ENCODE measurements at places on chromosomes 1 and 21. TPM values are rescaled to one million over a fixed set of nuclear protein-coding genes. Genes with fewer than 3 reads are reported as not detected.

DNA sequence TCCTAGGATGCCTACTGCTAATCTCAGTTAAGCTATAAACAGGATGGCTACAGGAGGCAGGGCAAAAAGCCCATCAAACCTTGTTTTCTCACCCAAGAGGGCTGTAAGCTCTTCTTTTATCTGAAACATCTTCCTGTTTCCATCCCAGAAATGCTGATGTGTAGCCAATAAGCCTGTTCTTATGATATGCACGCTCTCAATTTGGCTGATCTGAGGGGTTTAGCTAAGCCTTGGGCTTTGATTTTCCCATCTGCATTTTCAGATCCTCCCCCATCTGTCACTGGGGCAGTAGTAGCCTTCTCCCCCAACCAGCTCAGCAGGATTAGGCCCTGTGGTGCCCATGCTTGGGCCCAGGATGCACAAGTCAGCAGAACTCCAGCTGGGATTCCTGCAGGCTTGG is 105.0 kb downstream of the BRINP2 start:
- DNase-seq: no peak

- DNase-seq: no peak
Observed at GRCh38 chr1:58089898-58090534, 456.5 kb downstream of the OMA1 start.

DNA sequence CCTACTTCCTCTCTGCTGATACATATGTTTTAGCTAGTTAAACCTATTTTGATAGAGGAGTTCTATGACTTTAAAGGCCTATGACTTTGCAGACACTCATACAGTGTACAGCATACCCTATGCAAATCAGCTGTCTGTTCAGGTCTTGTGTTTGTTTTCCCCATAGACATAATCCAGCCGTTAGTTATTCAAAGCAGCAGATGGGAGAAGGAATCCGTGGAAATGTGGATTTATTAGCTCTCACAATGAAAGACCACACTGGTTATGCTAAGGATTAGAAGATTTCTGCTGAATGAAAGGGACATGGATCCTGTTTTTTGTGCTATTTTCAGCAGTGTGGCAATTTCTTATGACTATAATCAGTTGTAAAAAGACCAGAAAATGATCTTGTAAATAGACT is 59.8 kb downstream of the MAST2 start:
- no peak for DNase-seq

GRCh38 chr1:52668711-52669110 is 29.4 kb downstream of the COA7 start:
- no peak for DNase-seq

GRCh38 chr21:44959376-44960091 is 19.7 kb downstream of the SLX9 start:
- no peak for DNase-seq

DNA sequence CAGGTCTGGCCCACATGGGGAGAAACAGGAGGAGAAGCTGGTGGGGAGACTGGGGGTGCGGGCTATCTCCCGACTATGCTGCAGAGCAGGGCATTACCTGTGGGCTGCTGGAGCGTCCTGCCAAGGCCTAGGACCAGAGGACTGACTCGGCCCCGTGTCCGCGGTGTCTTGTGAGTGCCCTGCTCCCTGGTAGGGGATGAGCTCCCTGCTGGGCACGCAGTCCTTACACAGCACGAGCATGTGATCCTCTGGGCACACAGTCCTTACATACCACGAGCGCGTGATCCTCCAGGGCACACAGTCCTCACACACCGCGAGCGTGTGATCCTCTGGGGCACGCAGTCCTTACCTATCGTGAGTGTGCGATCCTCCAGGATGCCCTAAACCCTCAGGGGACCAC is 31.8 kb upstream of the CSF3R start:
- no peak for DNase-seq

DNA sequence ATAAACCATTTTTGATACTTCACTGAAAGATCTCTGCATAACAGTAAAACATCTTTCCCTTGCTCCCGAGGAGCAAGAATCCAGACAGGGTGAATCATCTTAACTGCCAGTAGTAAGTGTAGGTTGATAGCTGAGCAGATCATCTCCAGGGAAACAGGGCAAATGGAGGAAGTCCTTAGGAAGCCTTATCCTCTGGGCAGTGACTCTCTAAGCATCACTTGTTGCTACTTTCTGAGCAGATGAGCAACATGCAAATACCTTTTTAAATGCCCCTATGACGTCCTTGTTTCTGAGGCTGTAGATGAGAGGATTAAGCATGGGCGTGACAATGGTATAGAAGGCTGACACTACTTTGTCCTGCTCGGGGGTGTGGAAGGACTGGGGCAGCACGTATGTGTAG is 8.9 kb downstream of the OR2T11 start:
- no peak for DNase-seq

- DNase-seq: peak; percentile 57
Observed at GRCh38 chr1:55375617-55376258, 160.6 kb upstream of the USP24 start.

DNA sequence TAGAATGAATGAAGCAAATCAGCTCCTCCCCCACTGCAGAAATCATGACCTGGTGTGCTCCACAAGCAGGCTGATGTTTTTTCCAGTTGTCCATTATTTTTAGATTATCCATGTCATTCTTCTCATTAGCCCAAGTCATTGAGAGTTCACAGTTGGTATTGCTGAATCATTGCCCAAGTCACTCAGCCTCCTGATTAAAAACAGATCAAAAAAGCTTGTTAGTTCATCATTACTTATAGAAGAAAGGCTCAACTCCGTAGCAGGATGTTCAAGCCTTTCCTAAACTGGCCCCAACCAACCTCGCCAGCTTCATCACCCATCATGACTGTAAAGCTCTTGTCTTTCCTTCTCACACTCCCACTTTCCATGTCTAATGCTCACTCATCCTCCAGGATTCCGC is 161.3 kb upstream of the CTTNBP2NL start:
- no peak for DNase-seq

DNA sequence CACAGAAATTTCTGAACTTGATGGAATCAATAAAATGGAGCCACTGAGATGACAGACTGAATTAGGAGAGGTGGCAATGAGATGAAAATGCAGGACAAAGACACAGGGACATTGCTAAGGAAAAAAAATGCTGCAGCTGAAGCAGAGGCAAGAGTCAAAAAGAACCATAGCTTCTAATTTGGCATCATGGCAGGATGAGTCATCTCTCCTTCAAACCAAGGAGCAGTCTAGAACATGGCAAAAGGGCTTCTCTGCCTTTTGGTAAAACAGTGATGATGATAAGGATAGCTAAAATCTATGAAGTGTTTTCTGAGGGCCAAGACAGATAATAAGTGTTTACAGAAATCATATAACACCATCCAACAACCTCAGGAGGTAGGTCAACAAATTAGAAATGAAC is 16.8 kb downstream of the SLC19A2 start:
- DNase-seq: no peak

DNA sequence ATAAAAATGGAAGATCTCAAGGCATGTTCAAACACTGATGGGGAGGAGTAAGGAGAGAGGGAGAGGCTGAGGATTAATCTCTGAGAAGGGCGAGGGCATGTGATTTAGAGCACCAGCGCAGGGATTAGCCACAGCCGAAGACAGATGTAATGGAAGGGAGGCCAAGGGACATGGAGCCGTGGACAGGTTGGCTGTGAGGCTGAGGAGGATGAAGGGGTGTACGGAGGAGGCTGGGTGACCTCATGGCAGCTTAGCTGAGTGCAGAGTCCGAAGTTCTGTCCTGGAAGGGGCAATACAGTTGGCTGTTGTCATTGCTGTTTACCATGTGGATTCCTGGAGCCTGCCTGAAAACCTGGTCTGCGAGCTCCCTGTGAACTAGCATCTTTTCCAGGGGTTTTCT is 342.8 kb downstream of the RPS6KC1 start:
- DNase-seq: no peak

DNA sequence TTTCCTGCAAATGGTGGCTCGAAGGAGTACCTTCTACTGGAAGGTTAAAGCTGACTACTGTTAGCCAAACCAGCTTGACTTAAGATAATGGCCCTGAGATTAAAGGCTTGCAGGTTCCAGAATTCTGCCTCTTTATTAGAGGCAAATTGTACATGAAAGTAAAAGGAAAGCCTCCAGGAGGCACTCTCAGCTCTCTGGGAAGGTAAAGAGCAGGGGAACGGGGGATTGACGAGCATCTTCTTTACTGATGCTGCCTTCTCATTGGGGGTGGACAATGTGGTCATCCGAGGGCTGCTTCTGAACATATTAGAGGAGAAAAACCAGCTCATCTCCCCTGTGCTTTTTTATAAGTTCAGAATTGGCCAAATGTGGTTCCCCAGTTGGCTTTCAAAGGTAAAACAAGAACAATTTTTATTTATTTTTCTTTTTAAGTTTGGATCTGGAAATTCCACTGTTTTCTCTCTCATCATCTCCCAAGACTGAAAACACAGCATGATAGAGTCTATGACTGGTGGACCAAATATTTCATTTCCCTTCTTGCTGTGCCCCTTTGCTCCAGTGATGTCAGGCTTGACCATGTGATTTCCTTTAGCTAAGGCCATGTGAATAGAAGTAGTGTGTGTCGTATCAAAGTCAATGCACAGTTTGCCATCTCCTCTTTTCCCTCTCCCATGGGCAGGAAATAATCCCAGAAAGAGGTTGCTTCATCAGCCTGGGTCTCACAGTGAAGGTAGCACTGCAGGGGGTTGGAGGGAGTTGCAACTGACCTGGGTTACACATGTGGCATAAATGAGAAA is 292.7 kb downstream of the PRDM2 start:
- no peak for DNase-seq

DNA sequence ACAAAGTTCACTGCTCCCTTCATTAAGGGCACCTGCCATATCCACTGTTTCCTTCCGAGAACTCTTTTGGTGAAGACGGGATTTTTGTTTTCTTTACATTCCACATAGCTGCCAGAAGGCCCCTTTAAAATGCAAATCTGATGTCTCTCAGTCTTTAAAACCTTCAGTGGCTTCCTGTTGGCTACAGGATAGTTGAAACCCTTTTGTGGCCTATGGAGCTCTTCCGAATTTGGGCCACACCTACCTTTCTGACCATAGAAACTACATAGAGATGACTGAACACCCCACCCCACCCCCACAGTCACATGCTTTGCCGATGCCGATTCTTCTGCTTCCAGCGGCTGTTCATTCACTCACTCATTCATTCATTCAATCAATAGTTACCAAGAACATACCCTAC is 502.6 kb downstream of the KIF26B start:
- no peak for DNase-seq

DNA sequence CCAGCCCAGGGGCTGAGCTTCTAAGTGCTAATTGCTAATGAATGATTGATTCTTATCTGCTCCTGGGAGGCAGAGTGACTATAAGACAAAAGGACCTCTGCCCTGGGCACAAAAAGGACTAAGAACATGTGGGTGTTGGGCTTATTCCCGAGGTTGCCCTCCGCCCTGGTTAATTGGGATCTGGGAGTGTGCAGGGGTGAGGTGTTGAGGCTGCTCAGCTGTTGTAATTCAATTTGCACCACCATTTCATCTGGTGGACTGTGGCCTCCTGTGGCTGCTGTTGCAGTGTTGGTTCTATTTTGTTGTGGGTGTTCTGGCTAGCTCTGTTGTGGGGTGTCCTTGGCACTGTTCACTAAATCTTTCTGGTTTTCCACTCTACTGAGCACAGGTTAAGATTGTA is 13.3 kb downstream of the KNCN start:
- DNase-seq: no peak

DNA sequence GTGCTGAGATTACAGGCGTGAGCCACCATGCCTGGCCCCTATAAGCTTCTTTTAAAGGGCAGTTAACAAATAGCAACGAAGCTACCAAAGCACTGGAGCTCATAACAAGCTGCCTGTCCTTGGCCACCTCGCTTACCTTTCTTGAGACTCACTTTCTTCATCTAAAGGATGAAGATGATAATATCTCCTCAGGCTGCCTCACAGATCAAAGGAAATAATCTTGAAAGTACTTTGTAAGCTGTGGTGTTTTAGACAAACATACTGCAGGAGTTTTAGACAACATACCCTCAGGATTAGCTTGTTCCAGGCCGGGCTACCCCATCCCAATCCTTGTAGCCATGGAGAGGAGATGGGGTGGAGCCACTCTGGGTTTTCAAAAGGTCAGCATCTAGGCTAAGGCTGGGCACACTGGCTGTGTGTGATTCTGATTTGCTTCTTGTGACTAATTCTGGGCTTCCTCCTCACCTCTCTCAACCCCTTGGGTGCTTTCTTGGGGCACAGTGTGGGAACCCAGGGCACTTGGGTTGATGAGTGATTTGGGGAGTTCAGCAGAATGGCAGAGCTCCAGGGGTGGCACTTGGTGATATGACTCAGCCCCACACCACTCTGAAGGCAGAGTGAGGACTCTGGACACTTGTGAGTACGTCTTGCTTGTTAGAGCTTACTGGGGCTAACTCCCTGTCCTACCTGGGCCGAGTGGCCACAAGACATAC is 5.2 kb downstream of the GPR25 start:
- DNase-seq: peak; percentile 58

DNA sequence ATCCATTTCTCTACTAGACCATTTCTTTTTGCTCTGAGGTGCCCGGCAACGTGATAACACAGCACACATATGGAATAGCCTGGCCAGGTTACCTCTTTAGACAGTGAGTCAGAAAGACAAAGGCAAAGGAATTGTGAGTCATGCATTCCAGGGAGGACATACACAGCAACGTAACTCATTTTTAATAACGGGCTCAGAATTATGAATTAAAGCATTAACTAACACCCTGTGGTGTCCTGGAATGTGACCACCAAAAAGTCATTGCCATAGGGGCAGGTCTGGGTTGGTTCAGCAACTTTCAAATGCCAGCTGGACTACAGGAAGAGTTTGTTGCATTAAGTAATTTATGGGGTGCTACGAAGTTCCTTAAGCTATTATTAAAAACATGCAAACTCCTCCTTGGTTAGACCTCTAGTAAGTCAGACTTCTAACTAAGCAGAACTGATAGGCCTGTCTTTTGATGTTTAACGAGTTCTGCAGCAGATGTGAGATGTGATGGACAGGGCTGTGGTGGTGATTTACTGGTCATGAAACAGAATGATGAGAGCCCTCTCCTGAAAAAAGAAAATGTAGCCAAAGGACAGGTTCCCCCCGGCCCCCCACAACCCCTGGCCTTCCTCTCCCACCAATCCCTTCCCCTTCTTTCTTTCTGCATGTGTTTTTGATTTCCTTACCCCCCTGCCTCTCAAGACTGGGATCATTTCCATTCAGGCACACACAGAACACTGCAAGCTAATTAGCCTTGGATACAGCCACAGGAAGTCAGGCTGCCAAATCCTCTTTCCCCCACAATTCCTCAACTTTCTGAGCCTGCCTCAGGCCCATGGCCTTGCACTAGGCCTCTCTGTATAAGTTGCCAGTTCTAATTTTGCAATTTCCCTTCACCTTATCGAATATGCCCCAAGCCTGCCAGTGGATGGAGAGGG is 88.9 kb upstream of the HAO2 start:
- no peak for DNase-seq

GRCh38 chr1:60279798-60280197 is 206.2 kb upstream of the C1orf87 start:
- DNase-seq: no peak

GRCh38 chr1:109531826-109532364 is 7.8 kb upstream of the GPR61 start:
- no peak for DNase-seq

The KCNA2 gene
- not detected for total RNA-seq

The GPX7 gene
- 13.8 TPM for total RNA-seq

The GBP6 gene
- total RNA-seq: 0.31 TPM

The GSTM3 gene
- 39.0 TPM for total RNA-seq

The PTGER3 gene
- total RNA-seq: 0.18 TPM

The CRYAA gene
- not detected for total RNA-seq

The KIAA1614 gene
- 0.31 TPM for total RNA-seq

The RIMKLA gene
- 18.0 TPM for total RNA-seq

The GPR157 gene
- 9.1 TPM for total RNA-seq

The RIMS3 gene
- total RNA-seq: 6.9 TPM

The PLCH2 gene
- total RNA-seq: 6.9 TPM

The ADGRL4 gene
- not detected for total RNA-seq
